Activated T-cell treated with anti-CD3 and anti-CD28 coated beads, Interleukin-2, amount 50 U/mL, for 4 hours (primary cell): ENCODE measurements at places on chromosomes 12 and 14. TPM values are rescaled to one million over a fixed set of nuclear protein-coding genes. Genes with fewer than 3 reads are reported as not detected.

KITLG gene
- total RNA-seq = 0.45 TPM

PLCZ1 gene
- not detected for total RNA-seq

TSHR gene
- total RNA-seq = 0.24 TPM

CYP27B1 gene
- total RNA-seq = 19.6 TPM

MON2 gene
- total RNA-seq = 28.4 TPM

SOAT2 gene
- total RNA-seq = 0.54 TPM

DDX54 gene
- 213 TPM for total RNA-seq

MAP1LC3B2 gene
- total RNA-seq = not detected

SPTB gene
- 0.20 TPM for total RNA-seq

GPR84 gene
- not detected for total RNA-seq

GLIPR1L1 gene
- total RNA-seq = not detected

CLEC7A gene
- total RNA-seq = not detected

HSPA2 gene
- 1.4 TPM for total RNA-seq

NRXN3 gene
- not detected for total RNA-seq

SH2B3 gene
- 32.7 TPM for total RNA-seq

OR10G3 gene
- not detected for total RNA-seq

PSMD9 gene
- 103 TPM for total RNA-seq

- DNase-seq = no peak
Measured at GRCh38 chr12:79452906-79453305, 237.9 kb downstream of the PAWR start.

DNA sequence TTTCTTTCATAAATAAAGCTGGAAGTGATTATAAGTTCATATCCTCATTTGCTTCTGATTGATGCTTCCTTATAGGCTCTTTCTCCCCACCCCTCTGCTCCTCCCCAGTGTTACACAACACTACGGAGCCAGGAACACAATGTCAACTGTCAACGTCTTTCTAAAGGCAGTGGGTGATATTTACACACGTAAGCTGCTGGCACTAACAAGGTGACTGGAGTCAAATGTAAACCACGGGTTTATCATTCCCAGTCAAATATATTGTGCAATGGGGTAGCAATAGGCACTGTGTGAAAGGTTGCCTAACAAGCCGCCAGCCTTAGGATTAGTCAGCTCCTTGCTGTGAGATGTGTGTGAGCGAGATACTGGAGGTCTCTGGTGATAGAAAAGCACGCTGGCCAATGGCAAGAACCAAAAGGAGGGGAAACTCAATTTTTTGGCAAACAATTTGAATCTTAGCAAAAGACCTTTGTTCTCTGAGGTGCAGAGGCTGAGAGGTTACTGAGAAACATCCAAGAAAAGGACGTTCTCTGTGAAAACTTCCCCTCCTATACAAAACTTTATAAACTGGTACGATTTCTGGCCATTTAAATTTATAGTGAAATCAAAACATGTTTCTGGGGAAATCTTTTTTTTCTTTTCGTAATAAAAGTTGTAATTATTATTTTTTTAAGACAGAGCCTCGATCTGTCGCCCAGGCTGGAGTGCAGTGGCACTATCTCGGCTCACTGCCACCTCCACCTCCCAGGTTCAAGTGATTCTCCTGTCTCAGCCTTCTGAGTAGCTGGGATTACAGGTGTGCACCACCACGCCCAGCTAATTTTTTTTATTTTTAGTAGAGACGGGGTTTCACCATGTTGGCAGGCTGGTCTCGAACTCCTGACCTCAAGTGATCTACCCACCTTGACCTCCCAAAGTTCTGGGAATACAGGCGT lies 22.3 kb upstream of the HECTD1 start:
- DNase-seq = no peak

GRCh38 chr12:92337128-92337527 lies 191.5 kb upstream of the BTG1 start:
- DNase-seq = no peak

DNA sequence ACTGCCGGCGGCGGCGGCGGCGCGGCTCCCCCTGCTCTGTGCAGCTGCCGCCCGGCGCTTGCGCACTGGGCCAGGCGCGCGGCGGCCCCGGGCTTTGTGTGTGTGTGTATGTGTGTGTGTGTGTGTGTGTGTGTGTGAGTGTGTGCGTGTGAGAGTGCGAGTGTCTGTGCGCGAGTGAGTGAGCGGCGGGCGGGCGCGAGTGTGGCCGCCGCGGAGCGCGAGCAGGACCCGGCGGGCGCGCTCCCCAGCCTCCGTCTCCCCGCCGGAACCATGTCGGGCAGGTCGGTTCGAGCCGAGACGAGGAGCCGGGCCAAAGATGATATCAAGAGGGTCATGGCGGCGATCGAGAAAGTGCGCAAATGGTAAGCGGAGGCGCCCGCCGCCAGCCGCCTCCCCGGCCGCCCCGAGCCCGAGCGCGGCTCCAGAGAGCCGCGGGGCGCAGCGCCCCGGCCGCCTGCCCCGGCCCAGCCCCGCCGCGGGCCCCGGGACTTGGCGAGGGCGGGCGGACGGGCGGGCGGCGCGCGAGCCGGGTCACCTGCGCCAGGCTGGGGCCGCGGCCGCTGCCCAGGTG lies at the start of gene BCL7A:
Gene BCL7A, plus strand, starts transcription at position 63 of the 571 bp plus-strand sequence. Its CDS starts 208 bp downstream, at position 271.
- DNase-seq = peak; percentile 49

GRCh38 chr12:6569312-6569711 lies 1.2 kb upstream of the NOP2 start:
- no peak for DNase-seq

GRCh38 chr12:53500142-53500775 lies 824 bp upstream of the TARBP2 start:
- DNase-seq = no peak

GRCh38 chr14:57391517-57392195 lies 1.3 kb downstream of the NAA30 start:
- no peak for DNase-seq

DNA sequence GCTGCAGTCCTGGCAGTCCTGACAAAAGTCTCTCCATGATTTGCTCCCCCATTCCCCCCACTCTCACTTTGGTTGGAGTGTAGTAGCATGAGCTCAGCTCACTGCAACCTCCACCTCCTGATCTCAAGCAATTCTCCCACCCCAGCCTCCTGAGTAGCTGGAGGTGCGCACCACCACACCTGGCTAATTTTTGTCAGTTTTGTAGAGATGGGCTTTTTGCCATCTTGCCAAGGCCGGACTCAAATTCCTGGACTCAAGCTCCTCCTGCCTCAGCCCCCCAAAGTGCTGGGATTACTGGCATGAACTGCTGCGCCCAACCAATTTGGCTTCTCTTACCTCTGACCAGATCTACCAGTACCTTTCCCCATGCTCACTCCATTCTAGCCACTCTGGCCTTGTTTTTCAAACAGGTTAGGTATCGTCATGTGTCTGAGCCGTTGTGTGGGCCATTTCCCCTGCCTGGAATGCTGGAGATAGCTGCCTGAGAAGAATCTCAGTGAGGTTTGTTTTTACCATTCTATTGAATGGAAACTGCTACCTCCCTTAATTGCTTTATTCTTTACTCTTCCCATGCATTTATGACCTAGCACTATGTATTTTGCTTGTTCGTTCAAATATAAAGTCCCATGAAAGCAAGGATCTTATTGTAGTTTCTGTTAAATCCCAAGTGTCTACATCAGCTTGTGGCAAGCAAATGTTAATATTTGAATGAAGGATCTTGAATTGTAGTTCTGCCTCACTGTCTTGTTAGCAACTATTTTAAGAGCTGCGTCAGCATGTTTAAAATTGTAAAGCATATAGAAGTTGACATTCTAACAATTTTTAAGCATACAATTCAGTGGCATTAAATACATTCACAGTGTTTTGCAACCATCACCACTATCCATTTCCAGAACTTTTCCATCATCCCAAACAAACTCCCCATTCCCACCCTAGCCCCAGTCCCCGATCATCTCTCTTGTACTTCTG lies 39.7 kb downstream of the CPSF6 start:
- DNase-seq = no peak

- no peak for DNase-seq
Measured at GRCh38 chr12:33587354-33587753, 147.7 kb upstream of the SYT10 start.

- DNase-seq = no peak
Measured at GRCh38 chr12:119942386-119942785, 46.6 kb upstream of the BICDL1 start.

GRCh38 chr12:76746516-76746915 lies 17.4 kb upstream of the ZDHHC17 start:
- DNase-seq = no peak

DNA sequence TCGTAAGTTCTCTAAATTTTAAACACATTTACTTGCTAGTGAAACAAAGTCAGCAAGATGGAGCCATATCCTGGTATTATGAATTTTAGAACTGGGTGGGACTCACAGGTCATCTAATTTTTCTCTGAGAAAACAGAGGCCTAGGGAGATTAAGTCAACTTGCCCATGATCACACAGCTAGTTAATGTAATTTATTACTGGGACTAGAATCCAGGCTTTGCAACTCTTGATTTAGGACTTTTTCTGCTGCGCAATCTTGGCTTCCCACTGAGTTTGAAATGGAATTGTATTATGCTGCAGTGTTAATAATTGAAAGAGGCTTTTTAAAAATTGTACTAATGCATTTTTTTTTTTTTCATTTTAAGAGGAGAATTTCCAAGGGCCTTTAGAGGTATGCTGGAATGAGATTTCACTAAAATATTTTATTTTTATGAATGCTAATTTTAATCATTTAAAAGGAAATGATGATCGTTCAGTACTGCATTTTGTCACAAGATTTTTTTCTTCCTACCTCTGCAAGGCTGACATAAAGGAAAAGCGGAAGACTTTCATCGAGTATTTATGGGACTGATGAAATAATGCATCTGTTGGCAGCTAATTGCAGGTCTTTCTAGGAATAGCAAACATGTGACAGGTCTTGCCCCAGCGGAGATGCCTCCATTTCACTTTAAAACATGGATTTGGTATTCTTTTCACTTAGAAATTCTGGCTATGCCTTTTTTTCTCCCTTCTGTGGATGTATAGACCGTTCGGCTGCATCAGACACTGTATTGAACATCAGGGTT lies 9.6 kb downstream of the CRADD start:
- DNase-seq = no peak

DNA sequence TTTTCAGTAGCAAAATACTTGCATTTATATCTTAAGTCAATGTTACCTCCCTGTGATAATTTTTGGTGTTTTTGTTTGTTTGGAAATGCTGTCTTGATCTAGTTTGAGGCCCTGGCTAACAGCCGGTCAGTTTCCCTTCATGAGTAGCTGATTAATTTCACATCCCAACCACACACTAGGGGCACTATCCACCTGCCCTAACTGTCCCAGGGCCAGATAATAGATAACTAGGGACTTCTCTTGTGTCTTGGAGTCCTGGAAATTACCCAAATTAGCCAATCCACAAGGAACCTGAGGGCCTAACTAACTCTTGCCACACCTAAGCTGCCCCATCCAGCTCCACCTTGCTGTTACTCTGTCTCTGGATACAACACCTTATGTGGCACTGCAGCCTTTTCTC lies 399.9 kb downstream of the FOXG1 start:
- no peak for DNase-seq

- no peak for DNase-seq
Measured at GRCh38 chr12:15679151-15679550, 110.0 kb downstream of the EPS8 start.

DNA sequence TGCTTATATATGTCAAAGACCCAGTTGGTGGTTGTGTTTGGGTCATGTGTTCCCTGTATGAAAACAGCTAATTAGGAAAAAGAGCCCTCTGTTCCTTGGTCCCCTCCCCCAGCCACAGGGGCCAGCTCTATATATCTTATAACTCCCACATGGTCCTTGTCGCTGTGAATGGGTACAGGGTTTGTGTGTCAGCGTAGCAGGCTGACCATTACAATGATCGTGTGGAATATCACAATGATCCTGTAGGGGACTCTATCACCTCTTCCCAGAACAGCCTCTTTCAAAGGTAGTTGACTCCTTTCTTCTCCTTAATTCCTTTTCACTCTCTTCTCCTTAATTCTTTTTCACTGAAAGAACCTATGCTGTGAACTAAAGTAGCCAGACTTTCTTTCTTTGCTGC lies 51.6 kb upstream of the RIC8B start:
- DNase-seq = no peak

DNA sequence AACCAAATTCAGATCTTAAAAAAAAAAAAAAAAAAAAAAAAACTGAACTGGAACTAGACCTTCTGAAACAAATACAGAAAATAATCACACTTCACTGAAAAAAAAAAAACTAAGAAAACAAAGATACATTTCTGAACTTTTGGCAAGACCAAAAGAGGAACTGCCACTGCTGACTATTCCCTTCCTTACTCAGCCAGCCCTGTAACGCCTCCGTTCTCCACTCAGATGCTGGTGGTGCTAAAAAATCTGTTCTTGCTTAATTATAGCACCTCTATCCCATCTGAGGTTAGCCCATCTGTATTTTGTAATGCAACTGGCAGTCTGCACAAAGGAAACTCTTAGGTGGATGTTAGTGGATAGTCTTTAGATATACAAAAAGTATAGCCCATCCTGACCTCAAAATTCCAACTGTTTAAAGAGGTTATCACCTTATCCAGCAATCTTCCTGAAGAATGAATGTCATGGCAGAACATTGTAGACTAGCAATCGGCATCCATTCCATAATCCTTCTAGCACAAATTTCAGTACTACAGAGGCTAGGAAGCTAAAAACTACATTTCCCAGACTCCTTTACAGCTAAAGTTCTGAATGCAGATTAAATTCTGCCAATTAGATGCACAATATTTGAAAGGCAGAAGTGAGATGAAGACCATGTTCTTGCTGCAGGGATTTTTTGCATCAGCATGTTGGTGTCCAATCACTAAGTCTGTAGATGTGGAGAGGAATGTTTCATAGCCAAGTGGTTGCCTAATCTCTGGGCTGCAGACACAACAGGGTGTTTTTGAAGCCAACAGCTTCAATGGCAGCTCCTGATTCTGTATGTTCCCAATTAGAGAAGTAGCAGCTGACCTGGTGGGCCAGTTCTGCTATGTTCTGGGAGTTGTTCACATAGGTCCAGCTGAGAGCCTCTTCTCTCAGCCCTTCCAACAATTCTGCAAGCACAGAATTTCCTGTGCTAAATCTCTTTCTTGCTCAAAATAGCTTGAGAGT lies 5.7 kb downstream of the MAP3K9 start:
- DNase-seq = no peak

- no peak for DNase-seq
Measured at GRCh38 chr12:110431957-110432587, 18.1 kb downstream of the ARPC3 start.

- peak; percentile 17 for DNase-seq
Measured at GRCh38 chr12:55899082-55899481, 28.6 kb downstream of the PYM1 start.

DNA sequence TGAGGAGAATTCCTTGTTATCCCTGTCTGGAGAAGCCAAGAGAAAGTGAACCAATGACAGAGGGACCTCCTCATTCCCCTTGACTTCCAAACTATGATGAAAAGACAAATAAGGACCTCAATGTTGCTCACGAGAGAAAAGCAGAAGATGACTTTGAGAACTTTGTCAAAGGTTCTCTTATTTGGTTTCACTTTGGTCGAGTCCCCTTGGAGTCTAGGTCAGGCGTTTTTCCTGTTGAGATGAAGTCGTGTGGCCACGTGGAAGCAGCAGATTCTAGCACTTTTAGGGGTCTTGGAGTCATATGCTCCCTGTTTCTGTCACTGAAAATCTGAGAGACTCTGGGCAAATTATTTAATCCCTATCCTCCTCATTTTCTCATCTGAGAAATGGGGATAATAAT lies 33.8 kb upstream of the COL2A1 start:
- no peak for DNase-seq

GRCh38 chr12:101935890-101936746 lies 58.7 kb downstream of the DRAM1 start:
- no peak for DNase-seq
